T1000 (cell line): ENCODE measurements at places on chromosomes 5 and 9.

DNA sequence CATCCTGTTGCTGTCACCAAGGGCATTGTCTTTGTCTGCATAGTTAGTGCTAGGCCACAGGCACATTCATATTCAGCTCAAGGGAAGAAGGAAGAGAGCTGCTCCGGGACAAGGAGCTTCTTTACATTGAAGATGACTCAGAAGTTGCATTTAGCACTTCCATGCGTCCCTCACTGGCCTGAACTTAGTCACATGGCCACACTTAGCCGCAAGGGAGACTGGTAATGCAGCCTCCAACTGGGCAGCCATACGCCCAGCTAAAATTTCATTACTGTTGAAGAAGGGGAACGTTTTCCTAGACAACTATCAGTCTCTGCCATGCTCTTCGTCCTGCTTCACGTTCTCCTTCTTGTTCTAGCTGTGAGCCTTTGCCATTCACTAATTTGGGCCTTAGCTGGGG is 20.0 kb downstream of the ACTL7B start:
- peak; percentile 28 for DNase-seq

DNA sequence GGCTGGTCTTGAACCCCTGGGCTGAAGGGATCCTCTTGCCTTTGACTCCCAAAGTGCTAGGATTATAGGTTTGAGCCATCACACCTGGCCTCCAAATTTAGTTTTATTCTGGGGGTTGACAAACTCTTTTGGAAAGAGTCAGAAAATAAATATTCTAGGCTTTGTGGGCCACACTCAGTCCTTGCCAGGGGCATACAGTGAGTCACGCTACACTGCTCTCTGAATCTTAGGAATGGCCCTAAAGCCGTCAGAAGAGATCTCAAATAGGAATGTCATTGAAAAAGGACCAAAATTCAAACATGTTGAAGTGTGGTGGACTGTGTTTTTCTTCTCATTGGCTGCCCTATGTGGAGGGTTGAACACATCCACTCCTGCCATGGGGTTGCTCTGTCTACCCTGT is 127.7 kb upstream of the BASP1 start:
- no peak for DNase-seq

DNA sequence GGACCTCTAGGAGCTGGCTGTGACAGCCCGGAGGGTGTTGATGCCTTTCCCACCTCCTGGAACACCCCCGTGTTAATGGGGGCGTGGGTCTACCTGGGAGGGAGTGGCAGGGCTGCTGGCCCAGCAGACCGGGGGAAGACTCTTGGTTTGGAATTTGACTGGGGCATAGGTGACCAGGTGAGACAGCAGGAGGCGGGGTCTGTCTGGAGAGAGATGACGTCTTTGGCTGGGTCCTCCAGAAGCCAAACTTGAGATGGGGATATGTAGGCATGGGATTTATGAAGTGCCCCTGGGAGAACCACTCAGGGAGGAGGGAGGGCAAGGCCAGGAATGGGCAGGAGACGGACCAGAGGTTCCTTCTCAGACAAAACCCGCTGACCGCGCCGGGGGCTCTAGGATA is 42.6 kb downstream of the NEK6 start:
- DNase-seq: no peak

DNA sequence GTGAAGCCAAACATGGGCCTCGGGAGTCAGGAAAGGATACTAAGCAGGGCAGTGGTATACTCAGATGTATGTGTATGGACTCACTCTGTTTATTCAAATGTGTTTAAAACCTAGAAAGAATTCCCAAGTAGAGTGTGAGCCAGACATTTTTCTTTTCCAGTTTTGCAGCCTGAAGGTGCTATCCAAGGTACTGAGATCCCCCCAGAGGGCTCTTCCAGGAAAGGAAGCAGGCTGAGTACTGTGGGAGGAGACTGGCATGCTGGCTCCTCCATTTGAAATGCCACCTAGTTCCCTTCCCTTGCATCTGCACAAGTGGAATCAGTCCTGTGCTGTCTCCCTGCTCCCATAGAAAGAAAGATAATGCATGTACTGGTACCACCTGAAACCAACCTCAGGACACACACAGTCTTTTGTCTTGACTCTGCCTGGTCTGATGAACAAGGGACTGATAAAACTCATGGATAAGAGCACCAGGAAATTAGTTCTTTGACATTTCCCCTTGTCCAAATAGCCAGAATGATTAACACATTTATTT is 85.9 kb downstream of the HRH2 start:
- DNase-seq: no peak

DNA sequence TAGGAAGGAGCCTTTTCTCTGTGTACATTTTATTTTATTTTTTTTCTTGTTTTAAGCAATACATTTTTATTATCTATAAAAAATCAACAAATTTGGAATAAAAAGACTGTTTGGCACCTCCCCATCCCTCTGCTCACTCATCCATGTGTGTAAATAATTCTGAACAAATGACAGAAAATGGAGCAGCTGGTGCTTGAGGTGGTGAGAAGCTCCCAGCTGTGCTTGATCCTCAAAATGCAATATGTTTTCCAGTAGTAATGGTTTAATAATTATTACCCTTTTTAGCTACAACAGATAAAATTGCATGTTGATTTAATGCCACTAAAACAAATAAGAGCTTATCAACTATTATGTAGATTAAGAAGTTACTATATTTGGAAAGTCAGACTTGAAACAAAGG is 132.5 kb downstream of the CDH18 start:
- no peak for DNase-seq

DNA sequence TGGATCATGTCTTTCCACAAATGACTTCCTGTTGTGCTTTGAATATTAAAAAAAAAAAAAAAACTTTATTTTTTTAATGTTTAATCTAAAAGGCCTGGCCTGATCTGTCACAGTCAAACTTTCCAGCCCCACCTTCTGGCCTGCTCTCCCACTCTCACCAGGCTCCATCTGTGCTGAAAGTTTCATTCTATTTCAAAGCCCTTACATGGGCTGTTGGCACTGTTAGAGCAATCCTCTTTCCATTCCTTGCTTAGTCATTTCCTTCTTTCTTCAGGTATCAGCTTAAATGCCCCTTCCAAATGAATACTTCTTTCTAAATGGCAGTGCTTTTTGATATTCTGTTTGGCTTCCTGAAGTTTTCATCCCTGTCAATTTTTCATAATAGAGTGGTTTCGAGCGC is 1104.8 kb upstream of the C9orf72 start:
- no peak for DNase-seq

GRCh38 chr5:72878854-72879253 is 62.4 kb downstream of the TNPO1 start:
- DNase-seq: no peak

GRCh38 chr9:128316421-128316820 is 5.8 kb downstream of the TRUB2 start:
- DNase-seq: no peak

- DNase-seq: no peak
Measured at GRCh38 chr5:26487553-26487952, 550.8 kb downstream of the CDH9 start.

GRCh38 chr5:149013796-149014195 is 49.1 kb downstream of the SH3TC2 start:
- DNase-seq: no peak

DNA sequence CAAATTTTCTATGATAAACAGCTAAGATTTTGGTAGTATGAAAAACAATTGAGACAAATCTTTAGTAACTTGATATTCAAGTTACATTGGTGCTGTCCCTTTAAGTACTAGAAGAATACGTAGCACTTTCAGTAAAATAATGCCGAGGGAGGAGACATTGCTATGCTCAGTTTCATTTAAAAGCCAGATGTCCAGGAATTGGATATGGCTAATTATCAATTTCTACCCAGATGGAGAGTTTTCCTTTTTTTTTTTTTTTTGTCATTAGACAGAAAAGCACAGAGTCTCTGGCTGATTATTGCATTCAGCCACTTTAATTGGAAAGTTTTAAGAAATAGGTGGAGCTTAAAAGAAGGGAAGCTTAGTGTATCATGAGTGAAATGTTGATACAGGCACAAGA is 40.4 kb upstream of the APC start:
- DNase-seq: no peak

DNA sequence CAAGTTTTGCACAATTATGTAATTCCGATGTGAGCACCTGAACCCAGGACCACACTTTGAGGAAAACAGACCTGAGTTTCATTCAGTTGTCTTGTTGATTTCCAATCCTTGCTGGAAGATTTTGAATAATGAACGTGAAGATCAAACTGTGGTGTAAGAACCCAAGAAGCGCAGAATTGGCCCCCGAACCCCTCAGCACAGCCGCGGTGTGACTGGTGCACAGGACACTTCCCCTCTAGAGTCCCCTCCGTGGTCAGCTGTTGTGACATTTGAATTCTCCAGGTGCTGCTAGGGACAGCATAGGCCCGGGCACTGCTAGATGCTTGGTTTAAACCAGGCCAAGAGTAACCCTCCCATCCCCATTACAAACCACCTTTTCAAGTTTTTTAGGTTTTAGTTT is 1.7 kb downstream of the BRD3OS start:
- DNase-seq: no peak

DNA sequence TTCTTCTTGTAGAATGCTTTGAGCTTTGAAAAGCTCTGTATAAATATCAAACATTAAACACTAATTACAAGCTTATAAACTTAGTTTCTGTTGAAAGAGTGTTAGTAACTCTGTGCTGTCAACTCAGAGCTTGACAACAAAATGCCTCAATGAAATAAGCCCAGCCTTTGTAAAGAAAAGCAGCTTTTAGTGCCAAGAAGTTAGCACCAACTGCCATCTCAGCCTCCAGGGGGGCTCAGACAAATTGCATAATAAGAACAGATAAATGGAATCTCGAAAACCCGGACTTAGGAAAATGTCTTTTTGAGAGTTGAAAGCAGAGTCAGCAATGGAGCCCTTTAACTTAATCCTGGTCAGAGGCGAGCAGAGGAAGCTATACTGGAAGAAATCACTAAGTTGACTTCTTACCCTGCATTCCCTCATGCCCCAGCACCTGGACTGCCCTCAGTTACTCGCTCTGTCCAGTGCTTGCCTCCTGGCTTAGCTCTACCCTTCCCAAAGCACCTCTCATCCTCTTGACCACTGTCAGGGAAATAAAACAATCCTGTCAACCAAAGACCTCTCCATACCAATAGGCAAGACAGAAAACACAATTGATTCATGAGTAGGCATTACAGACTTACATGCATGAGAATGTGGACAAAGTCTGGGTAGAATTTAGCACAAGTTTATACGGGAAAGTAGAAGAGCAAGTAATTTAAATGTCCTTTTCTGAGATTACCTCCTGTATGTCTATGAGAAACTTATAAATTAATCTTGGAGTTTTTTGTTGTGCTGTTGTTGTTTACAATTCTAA is 352.7 kb downstream of the ZNF608 start:
- DNase-seq: no peak

- no peak for DNase-seq
Measured at GRCh38 chr9:113311961-113312360, 8.8 kb upstream of the RNF183 start.

- DNase-seq: no peak
Measured at GRCh38 chr5:172008111-172008455, 1.6 kb upstream of the FBXW11 start.
